ENCODE measurements at places on chromosomes 1 and 21. TPM values are rescaled to one million over a fixed set of nuclear protein-coding genes. Genes with fewer than 3 reads are reported as not detected.
A peak's percentile ranks its signal among the peaks of the same experiment; 100 is the strongest.

PGBD2 gene
- total RNA-seq, result 12.6 TPM

CRB1 gene
- not detected for total RNA-seq

PIGR gene
- 3.8 TPM for total RNA-seq

PLA2G2C gene
- total RNA-seq, result not detected

TSEN15 gene
- total RNA-seq, result 31.8 TPM

PGD gene
- 80.4 TPM for total RNA-seq

DNA sequence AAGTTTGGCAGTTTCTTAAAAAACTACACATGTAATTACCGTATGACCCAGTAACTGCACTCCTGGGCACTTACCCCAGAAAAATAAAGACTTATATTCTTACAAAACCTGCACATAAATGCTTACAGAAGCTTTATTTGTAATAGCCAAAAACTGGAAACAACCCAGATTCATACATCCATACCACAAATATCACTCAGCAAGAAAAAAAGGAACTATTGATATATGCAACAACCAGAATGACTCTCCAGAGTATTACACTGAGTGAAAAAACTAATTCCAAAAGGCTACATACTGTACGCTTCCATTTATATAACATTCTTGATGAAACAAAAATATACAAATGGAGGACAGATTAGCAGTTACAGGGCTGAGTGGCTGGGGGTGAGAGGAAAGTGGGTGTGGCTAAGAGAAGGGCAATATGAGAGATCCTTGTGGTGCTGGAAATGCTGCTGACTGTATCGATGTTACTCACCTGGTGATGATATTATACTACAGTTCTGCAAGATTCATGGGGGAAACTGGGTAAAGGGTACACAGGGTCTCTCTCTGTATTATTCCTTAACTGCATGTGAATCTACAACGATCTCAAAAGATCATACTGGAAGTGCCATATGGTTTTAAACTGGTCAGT, 96.0 kb upstream of the GNG4 start:
- no peak for DNase-seq

- DNase-seq, result no peak
These were observed 30.4 kb downstream of the WNT9A start for GRCh38 chr1:227917081-227917950.

DNA sequence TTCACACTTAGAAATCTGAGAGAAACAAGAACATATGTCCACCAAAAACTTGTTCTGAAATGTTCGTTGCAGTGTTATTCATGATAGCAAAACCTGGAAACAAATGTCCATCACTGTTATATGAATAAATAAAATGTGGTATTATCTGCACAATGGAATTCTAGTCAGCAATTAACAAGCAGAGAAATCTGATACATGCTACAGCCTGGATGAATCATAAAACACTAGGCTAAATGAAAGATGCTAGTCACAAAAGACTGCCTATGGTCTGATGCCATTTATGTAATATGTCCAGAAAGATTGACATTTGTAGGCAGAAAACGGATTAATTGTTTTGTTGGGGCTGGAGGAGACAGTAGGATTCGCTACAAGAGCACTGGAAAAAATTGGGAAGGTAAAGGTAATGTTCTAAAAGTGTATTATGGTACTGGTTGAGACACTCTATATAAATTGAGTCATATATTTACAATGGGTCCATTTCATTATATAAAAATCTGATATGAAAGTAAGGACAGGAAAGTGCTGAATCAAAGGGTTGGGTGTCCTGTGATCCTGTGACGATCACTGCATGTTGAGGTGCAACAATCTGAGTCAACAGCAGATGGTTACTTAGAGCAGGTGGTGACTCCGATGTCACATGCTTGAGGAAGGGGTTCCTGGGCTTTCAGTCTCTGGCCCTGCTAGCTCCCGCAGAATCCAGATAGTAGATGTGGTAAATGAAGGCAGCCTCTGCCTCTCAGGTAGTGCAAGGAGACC, 102.1 kb upstream of the NBPF4 start:
- no peak for DNase-seq

- DNase-seq, result no peak
These were observed 7.1 kb downstream of the FOXO6 start for GRCh38 chr1:41368366-41368765.

DNA sequence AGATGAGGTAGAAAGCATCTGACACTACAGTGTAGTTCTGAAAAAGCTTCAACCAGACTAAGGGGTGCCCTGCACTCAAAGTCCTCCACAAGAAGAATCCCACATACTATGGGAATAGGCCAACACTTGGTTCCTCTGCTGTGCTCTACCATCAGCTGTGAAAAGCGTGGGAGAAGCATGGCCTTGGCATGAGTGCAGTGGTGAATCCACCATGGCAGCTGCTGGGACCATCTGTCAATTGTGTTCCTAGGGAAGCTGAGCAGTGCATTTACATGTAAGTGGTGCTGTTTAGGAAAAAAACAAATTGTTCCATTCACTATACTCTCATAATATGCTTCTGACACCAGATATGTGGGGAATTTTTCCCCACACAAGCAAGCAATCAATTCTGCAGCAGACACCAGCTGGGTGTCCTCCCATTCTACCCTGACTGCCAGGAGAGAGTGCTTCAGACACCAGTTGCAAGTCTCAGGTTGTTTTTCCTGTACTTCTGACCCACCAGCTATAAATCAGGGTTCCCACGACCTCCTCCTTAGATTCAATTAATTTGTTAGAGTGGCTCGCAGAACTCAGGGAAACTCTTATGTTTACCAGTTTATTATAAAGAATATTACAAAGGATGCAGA, 230.8 kb upstream of the CHRM3 start:
- DNase-seq, result no peak

DNA sequence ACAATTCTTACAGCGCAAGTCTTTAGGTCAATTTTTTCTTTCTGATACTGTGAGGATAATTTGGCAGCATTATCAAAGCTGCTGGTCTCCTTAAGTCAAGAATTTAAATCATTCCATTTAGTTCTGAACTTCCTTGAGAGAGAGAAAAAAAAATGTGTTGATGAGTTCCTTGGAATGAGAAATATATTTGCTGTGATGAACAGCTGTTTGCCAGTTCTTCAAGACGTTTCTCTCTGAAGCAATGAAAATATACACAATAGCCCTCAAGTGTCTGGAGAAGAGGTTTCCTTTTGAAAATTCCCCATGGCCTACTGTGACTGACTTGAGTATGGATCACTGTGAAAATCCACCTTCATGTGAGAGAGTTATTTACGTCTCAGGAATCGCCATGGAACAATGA, 31.0 kb upstream of the TADA1 start:
- no peak for DNase-seq

DNA sequence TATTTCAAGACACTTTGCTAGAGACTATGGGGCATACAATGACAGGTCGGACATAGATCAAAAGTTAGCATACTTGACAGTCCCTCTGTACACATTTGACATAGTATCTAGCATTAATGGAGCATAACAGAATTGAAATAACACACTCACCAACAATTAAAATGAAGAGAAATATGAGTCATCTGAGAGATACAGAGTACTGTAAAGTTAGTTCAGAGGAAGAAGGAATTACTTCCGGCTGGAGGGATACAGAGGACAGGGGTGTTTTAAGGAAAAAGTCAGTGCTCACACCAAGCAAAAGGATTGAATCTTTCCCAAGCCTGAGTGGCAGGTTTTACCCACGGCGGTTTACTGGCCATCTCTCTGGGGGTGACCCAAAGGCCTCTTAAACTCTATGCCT, 2.4 kb downstream of the ZMYND12 start:
- DNase-seq, result peak; percentile 13

DNA sequence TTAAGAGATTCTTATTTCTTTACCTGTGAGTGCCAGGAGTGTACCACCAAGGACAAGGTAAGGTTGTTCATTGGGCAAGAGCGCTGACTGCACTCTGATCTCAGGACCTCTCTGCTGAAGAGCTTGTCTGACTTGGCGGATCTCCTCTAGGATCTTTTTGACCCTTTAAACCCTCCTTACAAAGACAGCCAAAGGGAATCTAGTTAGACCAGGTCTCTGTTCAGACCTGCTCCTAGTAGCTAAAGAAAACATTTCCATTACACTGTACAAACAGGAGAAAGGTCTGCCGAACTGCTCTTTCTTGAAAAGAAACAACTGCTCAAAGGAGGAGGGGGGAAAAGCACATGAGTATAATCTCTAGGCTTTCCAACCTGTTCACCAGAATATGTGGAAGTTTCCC, 49.3 kb downstream of the SMYD2 start:
- DNase-seq, result no peak

DNA sequence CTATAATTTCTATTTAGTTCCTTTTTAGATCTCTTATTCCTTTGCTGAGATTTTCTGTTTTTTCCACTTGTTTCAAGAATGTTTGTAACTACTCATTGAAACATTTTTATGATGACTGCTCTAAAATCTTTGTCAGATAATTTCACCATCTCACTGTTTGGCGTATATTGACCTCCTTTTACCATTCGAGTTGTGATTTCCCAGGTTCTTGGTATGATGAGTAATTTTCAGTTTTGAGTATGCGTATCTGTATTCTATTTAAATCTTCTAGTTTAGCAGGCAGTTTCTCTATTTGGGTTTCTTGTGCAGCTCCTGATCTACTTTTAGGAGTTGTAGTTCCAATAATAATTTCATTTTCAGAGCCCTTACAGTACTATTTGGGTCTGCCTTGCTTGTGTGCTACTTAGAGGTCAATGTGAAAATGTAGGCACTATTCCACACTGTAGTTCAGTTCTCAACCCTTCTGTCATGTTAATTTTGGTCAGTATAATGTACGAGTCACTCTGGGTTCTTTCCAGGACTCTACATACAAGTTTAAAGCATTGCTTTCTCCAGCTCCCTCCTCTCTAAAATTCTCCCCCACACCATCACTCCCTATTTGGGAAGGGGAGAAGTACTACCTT, 115.5 kb downstream of the ACBD6 start:
- DNase-seq, result no peak

- peak; percentile 68 for DNase-seq
These were observed 162.9 kb downstream of the PLPP3 start for GRCh38 chr1:56416495-56416894.

DNA sequence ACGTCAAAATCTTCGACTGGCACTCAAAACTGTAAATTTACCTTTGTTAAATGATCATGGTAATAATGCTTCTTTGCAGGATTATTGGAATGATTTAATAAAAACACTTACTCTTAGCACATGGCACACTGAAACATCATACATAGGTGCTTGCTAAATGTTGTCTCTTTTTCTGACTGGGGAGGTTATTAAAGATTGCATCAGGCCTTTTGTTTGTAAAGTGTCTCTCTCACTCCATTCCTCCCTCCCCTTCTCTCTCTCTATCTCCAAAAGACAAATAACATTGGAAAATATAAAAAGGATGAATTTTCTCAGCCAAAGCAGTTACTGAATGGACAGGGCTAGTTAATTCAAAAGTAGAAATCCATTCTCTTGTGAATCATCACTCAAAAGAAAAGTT, 404.2 kb downstream of the DPYD start:
- DNase-seq, result no peak

- DNase-seq, result no peak
These were observed 11.3 kb upstream of the SLC6A17 start for GRCh38 chr1:110138956-110139355.

DNA sequence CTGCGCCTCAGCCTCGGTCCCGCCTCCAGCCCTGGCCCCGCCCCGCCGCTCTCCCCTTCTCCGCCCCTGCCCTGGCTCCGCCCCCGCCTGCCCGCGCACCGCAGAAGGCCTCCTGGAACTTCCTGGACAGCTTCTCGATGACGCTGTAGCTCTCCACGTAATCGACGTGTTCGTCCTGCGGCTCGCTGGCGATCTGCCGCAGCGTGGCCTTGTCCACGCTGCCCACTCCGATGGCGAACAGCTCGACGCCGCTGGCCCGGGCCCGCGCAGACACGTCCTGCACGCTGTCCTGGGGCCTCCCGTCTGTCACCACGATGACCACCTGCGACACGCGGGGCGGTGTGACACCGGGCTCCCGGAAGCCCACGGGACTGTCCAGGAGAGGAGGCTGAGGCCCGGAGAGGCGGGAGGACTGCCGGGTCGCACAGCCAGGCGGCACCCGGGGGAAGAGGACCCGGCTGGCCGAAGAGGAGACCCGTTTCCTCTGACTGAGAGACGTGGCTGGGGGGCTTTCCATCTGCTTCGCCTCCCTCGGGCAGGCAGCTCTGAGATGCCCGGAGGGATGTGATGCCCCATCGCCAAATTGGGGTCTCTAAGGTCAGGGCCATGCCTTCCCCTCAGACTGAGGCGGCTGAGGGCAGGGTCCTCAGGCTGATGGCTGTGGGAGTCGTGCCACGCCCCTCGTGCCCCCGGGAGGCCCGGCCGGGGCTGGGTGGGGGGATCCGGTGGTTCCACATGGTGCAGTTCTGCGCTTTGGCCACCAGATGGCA, 4.6 kb downstream of the MATN1 start:
- DNase-seq, result peak; percentile 91

- DNase-seq, result no peak
These were observed 21.4 kb downstream of the OPRD1 start for GRCh38 chr1:28833381-28833780.

- DNase-seq, result no peak
These were observed 44.9 kb downstream of the ACTA1 start for GRCh38 chr1:229388897-229389580.

- no peak for DNase-seq
These were observed 6.5 kb downstream of the CDK18 start for GRCh38 chr1:205510951-205511330.

- DNase-seq, result no peak
These were observed 4.6 kb downstream of the LRP8 start for GRCh38 chr1:53323316-53323715.

- DNase-seq, result peak; percentile 27
These were observed 20.7 kb upstream of the HRNR start for GRCh38 chr1:152244576-152245273.

- no peak for DNase-seq
These were observed 16.6 kb upstream of the KLHDC7A start for GRCh38 chr1:18463984-18464664.

GRCh38 chr21:46109313-46110221, 11.7 kb downstream of the COL6A2 start:
- no peak for DNase-seq

DNA sequence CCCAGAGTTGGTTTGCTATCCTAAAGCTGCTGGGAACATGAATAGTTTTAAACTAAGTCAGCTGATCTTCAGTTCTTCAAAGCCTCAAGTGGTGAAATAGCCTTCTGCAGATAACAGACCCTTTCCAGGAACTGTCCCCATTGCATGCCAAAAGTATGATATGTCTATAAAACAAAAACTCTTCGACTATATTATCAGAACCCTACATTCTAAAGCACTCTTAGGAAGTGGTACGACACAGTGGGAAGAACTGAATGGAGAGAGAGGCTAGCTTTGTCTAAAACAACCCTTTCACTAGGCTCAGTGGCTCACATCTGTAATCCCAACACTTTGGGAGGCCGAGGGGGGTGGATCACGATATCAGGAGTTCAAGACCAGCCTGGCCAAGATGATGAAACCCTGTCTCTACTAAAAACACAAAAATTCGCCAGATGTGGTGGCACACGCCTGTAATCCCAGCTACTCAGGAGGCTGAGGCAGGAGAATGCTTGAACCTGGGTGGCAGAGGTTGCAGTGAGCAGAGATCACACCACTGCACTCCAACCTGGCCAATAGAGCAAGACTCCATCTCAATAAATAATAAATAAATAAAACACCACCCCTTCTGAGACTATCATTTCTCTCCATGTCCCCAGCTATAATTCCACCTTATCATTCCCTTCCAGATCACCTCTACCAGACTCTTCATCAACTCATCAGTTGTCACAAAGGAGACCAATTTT, 2.2 kb upstream of the FRRS1 start:
- no peak for DNase-seq

Data from renal cortical epithelial cell (primary cell).